ENCODE measurements at places on chromosomes 3 and 15.

DNA sequence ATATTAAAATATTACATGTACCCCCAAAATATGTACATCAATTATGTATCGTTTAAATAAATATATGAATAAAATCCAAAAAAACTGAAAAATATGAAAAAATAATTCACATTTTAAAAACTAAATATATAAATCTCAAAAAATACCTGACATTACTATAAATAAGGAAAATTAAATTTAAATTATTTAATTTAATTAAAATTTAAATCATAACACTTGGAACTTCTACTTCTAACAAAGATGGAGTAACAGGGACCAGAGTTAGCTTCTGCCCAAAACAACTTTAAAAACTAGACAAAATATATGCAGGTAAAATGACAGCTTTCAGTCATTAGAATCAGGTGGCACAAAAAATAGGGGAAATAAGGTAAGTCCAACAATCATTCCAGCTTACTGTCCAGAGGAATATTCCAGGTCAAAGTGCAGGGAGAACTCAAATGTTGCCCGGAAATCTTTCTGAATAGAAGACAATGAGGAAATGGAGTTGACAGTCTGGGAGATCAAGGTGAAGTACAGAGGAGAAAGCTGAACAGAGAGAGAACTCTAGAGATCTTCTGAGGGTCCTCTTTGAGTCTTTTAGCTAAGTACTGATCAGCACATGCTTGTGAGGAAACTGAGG, 207.7 kb upstream of the ATP11B start:
- no peak for DNase-seq

DNA sequence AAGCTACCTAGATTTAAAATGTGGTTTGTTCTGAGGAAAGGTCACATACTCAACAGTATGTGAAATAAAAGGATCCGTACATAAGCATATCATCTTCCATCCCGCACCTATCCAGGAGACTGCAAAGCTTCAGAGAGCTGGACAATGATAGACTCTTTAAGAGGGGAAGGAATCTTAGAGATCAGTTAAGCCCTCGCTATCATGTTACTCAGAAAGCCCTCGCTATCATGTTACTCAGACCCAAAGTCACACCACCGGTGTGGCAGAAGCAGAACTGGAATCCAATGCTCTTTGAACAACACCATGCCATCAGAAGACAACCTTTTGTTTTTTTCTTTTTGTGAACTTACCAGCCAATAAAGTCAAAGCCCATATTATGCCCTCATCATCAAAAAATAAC, 5.8 kb downstream of the ANO10 start:
- no peak for DNase-seq

DNA sequence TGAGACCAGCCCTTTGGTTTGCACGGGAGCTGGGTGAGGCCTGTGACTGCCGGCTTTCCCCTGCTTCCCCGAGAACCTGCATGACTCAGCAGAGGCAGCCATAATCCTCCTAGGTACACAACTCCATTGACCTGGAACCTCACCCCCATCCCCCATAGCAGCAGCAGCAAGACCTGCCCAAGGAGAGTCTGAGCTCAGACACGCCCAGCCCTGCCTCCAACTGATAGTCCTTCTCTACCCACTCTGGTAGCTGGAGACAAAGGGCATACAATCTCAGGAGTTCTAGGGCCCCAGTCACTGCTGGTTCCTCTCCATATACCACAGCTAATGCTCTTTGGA, 141.0 kb upstream of the ARHGEF26 start:
- no peak for DNase-seq

GRCh38 chr15:33587773-33588172, 277.0 kb downstream of the RYR3 start:
- no peak for DNase-seq

Measured in NAMALWA (cell line).